SHP77 (cell line): ENCODE measurements at places on chromosomes 1 and 21.

- no peak for DNase-seq
Observed at GRCh38 chr1:215166886-215167285, 84.3 kb downstream of the KCNK2 start.

- no peak for DNase-seq
Observed at GRCh38 chr1:212847549-212847948, at the start of gene SPATA45. TSS of gene SPATA45 (minus strand) at chr1:212847649. CDS start at chr1:212836149, 11,500 bp downstream.

- peak; percentile 3 for DNase-seq
Observed at GRCh38 chr1:88736633-88737248, 52.7 kb downstream of the PKN2 start.

DNA sequence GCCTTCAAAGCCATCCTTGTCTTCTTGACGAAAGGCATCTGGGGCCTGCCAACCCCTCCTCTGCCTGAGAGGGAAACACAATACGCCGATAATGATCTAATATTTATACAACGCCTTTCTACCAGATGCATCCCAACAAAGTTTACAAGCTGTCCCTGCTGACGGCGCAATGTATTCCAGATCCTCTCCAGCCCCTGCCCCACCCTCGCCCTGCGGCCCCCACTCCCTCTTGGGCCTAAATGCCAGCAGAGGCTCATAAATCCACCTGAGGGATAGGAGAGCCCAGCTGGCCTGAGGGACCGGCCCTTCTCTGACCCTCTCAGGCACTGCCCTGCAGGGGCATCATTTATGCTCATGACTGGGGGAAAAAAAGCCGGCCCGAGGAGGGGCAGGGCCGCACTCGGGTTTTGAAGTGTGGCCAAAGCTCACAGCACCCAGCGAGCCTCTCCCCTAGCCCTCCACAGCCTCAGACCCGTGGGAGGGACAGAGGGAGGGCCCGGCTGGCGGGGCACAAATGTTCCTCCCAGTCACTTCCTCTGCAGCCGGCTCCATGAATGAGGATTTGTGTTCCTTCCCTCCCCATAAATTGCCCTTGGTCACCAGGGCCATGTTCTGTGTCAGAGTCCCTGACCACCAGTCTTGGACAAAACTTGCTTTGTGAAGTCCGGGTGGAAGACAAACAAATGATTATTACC is 140.3 kb downstream of the FOXD2 start:
- DNase-seq, result no peak

- no peak for DNase-seq
Observed at GRCh38 chr1:91827087-91827458, 58.9 kb downstream of the TGFBR3 start.

GRCh38 chr1:212467843-212468482 is 35.2 kb downstream of the NENF start:
- DNase-seq, result no peak

DNA sequence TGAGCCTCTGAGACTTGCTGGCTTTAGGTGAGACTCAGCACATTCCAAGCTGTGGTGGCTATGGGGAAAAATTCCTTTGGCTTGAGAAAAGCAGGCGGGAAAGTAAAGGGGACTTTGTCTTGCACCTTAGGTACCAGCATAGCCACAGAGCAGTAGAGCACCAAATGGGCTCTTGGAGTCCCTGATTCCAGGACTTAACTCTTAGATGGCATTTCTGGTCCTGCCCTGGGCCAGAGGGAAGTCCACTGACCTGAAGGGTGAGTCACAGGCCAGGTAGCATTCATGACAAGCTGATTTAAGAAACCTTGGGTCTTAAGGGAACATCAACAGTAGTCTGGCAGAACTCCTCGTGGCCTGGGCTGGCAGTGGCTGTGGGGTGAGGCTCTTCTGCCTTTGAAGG is 344.7 kb downstream of the DUSP10 start:
- no peak for DNase-seq

DNA sequence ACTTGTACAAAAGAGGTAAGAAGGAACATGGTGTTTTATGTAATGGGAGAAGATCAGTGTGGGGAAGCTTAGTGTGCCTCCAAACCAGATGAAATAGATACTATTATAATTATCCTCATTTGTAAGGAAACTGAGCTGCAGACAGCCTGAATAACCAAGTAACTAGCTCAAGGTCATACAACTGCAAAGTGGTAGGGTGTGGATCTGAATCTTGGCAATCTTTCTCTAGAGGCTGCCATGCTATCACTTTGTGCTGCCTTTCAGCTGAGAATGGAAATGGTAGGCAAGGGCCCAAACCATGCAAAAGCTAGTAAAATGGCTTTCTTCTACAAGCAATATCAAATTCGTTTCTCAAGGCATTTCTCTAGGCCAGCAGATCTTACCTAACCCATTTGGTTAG is 51.0 kb downstream of the DUSP10 start:
- DNase-seq, result no peak

DNA sequence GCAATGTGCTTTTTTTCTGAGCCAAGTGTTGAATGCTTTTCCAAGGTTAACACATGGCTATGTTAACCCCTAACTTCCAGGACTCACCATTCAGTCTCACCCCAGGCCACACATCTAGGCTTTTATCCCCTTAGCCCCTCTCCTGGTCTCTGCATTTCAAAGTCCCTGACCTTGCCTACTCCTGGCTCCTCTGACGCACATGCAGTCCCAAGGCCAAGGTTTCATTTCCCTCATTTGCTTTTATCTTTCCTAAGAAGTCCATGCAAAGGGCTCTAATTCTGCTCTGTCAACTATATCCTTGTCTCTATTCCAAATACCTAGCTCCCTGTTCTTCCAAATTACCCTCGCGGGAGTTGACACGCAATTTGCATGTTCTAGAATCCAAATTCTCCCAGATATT is 25.4 kb downstream of the SLC30A10 start:
- no peak for DNase-seq

- no peak for DNase-seq
Observed at GRCh38 chr1:183432548-183432875, 14.3 kb upstream of the NMNAT2 start.
